ENCODE measurements at places on chromosomes 6 and 20. TPM values are rescaled to one million over a fixed set of nuclear protein-coding genes. Genes with fewer than 3 reads are reported as not detected.

DNA sequence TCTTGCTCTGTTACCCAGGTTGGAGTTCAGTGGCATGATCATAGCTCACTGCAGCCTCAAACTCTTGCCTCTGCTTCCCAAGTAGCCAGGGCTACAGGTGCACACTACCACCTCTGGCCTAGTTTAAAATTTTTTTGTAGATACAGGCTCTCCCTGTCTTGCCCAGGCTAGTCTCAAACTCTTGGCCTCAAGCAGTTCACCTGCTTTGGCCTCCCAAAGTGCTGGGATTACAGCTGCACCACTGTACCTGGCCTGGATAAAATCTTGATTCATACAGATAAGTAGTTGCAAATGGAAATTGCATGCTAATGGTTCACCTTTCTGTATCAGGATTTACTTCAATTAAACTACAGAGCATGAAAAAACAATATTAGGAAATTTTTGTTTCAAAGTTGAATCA is 4.2 kb downstream of the CD2AP start:
- no peak for DNase-seq

DNA sequence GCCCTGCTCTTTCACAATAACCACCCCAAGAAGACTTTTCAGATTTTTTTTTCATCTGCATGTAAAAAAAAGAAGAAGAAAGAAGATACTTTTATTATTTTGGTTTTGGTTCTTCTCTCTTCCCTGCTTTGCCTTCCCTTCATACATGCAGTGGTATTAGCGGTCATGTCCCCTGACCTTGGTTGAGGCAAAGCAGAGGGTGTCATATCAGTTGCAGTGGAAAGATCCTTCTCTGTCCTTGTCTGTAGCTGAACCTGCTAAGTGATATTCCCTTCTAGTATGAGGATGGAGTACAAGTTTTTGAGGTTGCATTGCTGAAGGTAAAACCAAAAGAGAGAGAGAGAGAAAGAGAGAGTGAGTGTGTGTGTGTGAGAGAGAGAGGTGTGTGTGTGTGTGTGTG is 345.7 kb downstream of the UTRN start:
- no peak for DNase-seq

DNA sequence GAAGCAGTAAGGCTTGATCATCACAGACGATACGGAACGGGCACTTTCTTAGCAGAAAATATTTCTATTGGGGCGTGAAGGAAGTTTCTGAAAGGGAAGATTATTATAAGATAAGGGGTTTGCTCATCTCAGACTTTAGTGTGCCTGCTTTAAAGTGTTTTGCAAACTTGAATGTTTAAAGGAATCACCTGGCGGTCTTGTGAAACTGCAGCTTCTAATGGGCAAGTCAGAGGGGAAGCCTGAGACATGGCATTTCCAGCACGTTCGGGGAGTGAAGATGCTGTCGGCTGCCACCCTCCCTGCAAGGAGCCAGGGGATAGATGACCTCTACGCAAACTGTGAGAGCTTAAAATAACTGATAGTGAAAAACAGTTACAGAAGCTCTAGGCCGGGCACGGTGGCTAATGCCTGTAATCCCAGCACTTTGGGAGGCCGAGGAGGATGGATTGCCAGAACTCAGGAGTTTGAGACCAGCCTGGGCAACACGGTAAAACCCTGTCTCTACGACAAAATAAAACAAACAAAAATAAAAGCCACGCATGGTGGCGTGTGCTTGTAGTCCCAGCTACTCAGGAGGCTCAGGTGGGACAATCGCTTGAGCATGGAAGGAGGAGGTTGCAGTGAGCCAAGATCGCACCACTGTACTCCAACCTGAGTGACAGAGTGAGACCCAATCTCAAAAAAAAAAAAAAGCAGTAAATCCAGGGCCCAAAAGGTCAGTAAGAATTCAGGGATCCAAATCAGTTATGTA is 2.3 kb upstream of the KIF16B start:
- peak; percentile 20 for DNase-seq

GRCh38 chr6:100880149-100880852 is 828 bp downstream of the ASCC3 start:
- no peak for DNase-seq

ZBTB12 gene
- 2.4 TPM for total RNA-seq

GRCh38 chr6:18317850-18318249 is 53.5 kb upstream of the DEK start:
- DNase-seq, result no peak

DNA sequence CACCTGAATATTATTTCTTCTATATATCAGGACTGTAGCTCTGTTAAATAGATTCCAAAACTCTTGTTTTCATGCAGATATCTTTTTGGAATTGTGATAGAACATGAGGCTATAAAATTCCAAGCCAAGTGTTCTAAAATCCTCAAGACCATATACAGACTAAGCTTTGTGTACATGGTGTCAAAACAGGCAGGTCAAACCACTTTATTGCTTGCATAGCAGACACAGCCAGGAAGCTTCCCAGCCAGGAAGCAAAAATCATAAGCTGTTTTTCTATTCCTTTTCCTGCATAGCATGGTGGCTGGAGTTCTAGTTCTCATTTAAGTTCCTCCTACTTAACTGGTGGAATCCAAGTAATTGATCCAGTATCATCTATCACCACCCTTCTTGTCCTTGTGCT is 353.3 kb downstream of the PAX1 start:
- DNase-seq, result no peak

DNA sequence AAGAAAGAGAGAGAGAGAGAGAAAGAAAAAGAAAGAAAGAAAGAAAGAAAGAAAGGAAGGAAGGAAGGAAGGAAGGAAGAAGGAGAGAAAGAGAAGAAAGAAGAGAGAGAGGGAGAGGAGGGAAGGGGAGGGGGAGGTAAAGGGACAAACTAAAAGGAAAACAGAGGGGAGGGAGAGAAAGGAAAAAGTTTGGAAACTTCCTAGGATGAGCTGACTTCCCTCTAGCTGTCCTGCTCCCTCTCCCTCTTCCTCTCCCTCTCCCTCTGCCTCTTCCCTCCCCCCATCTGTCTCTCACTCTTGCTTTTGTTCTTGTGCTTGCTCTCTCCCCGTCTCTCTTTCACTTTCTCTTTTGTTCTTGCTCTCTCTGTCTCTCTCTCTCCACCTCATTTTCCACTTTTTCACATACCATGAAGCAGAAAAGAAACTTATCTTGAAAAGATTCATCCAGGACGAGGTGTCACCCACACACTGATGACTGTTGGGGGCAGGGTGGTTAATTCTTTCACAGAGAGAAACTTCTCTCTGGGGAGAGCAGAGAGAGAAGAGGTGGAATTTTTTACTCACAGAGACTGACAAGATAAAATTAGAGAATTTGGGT is 56.4 kb upstream of the DUSP22 start:
- peak; percentile 87 for DNase-seq

DNA sequence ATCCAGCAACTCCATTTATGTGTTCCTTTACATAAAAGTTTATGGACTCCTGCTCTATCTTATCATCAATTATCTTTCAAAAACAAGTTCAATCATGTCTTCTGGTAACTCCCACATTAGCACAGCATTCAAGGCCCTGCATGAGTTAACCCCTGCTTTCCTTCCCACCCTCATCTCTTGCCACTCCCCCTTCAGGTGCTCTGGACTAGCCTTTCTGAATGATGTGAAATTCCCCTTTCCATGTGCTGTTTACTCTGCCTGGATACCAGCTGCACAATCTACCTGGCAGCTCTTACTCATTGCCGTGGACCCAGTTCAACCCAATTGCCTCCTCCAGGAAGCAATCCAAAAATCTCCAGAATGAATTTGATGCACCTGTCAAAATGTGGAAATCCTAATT is 11.9 kb downstream of the ADGRF4 start:
- no peak for DNase-seq

DNA sequence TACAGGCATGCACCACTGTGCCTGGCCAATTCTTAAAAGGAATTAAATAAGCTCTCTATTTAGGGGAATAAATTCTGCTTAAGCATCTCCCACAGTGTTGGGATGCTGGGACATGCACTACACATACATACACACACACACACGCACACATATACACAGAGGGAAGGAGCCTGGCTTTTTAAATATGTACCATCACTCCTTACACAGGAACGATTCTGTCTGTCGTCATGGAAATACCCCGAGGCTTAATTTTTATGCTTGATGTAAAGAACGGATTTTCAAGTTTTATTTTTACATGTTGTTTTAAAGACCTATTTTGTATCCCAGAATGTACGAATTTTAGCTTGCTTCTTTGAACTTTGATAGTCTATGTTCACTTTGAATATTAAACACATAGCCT is 95.3 kb downstream of the CD109 start:
- DNase-seq, result no peak

GRCh38 chr20:18255526-18255925 is 32.8 kb upstream of the ZNF133 start:
- no peak for DNase-seq

GRCh38 chr20:24633026-24633425 is 163.6 kb downstream of the SYNDIG1 start:
- no peak for DNase-seq
